RPMI7951 (cell line): ENCODE measurements at places on chromosomes 2 and 18.

- no peak for DNase-seq
Measured at GRCh38 chr2:134469516-134470115, 215.7 kb downstream of the MGAT5 start.

DNA sequence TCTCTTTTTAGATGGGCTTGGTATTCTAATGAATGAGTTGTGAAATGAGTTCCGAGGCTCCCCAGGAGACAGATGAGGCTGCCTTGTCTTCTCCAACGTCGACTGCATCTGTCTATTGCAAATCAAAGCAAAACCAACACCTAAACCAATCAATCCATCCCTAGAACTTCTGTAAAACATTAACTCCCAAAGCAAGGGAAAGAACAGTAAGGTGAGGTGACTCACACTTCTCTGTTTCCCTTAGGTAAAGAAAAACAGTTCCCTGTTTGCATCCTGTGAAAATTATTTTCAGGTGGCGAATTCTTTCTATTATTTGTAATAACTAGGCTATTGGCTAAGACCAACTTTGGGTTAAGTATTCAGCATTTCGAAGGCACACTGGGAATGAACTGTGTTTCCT lies 249.4 kb downstream of the EPHA4 start:
- DNase-seq: no peak

DNA sequence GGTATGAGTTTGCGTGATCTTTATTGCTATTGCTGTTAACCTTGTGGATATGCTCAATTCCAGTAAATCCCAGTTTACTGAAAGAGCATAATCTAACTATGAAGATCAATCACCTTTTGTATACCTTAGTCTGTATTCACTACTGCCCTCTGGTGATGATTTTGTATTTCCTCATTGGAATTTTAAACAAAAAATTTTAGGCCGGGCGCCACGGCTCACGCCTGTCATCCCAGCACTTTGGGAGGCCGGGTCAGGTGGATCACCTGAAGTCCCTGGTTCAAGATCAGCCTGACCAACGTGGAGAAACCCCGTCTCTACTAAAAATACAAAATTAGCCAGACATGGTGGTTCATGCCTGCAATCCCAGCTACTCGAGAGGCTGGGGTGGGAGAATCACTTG lies 5.1 kb downstream of the COMMD1 start:
- DNase-seq: no peak

GRCh38 chr2:39728941-39729351 lies 50.1 kb downstream of the THUMPD2 start:
- DNase-seq: peak; percentile 68

GRCh38 chr2:59947917-59948541 lies 605.4 kb downstream of the BCL11A start:
- no peak for DNase-seq

GRCh38 chr18:57806201-57806977 lies 3.3 kb upstream of the ATP8B1 start:
- DNase-seq: no peak

GRCh38 chr2:111703759-111704158 lies 180.2 kb downstream of the ANAPC1 start:
- peak; percentile 88 for DNase-seq

DNA sequence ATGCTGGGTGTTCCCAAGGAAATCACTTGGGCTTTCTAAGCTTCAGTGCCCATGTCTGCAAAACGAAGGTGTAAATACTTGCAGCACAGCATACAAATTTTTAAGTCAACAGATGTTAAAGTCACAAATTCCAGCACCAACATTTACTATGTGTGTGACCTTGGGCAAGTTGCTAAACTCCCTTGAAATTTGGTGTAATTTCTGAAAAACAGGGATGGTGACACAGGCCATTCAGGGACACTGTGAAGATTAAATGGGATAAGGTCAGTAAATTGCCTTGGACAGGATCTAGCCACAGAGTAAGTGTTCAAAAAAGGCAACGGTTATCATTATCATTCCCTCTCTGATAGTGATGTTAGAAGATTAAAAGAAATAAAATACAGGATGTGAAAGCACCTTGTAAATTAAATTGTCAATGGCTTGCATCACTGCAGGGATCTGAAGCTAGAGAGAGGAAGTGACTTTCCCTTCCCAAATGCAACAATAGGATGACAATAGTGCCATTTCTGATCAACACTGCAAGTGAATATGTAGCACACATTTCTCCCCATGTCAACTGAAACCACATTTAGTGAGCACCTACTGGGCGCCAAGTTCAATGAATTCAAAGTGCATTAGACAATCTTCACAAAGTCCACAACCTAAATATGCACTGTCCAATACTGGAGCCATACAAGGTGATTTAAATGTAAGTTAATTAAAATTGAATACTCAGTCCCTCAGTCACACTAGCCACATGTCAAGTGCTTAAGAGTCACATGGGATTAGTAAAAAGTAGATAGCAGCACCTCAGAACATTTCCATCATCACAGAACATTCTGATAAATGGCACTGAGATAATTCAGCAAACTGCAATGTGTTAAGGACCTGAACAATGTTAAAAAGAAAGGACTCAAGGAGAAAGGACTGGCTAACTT lies 81.2 kb downstream of the STK39 start:
- DNase-seq: no peak

DNA sequence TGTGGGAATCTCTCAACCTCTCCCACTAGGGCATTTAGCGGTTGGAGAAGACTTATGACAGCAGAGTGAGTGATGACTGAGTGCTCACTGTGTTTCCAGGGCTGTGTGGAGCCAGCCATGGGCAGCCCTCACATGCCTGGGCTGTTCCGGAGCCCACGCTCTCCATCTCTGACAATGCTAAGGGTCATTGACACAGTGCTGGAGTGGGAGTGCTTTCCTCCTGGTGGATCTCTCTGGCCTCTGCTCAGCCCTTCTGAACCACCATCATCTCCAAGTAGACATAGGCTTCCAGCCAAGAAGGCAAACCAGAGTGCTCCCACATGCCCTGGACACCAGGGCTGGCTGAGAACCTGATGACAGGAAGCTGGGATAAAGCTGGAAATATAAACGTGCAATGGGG lies 33.1 kb upstream of the TWIST2 start:
- DNase-seq: no peak

- DNase-seq: peak; percentile 32
Measured at GRCh38 chr2:98601532-98602132, 6.7 kb downstream of the COA5 start.

- no peak for DNase-seq
Measured at GRCh38 chr2:146532509-146533147, 1312.2 kb upstream of the ACVR2A start.

DNA sequence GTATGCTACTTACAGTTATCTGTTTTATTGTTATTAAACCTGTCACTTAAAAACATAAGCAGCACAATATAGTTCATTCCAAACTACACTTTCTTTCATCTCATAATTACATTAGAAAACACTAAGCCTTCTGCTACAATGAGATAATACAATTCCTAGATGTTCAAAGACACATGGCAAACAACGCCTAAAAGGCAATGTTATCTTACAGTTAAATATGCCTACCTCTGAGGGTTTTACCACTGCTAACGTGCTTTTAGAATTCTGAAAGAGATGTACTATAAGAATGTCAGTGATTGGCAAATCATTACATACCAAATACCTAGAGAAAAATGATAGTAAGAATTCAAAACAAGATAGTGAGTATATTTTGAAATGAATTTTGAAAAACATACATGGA lies 46.8 kb upstream of the SPOPL start:
- no peak for DNase-seq

DNA sequence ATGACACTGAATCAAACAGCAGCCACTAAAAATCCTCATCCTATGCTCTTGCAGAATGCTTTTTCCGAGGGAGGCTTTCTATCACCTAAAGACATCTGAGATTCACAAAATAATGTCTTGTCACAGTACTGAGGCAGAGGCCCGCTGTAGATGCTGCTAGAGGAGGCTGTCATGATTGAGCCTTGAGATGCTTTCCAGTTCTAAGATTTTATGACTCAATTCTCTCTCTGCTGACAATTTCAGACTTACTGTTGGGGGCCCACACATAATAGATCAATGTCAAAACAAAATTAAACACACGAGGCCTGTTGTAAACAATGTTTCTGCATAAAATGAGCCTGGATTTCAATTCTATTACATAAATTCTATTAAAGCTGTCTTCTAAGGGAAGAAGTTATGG lies 132.7 kb upstream of the ARL4C start:
- DNase-seq: no peak

DNA sequence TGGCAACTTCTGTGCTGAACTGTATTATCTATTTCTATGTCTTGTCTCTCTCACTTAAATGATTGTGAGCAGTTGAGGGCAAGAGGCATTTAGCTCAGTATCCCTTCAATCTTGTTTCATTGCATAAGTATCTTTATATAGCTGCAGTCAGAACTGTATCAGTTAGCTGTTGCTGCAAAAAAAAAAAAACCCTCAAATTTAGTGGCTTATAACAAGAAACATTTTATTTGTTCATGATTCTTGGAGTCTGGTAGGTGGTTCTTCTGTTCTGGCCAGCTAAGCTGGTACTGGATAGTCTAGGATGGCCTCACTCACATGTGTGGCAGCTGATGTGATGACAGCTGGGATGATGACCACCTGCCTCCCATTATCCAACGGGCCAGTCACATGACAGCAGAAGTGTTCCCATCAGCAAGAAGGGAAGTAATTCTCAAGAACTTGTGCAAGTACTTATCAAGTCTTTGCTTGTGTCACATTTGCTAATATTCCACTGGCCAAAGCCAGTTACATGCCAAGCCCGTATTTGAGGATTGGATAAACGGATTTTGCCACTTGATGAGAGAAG lies 67.8 kb downstream of the SLC4A3 start:
- DNase-seq: no peak

- no peak for DNase-seq
Measured at GRCh38 chr2:184859187-184859586, 260.9 kb downstream of the ZNF804A start.

- peak; percentile 52 for DNase-seq
Measured at GRCh38 chr2:222468346-222468745, 44.0 kb downstream of the SGPP2 start.

DNA sequence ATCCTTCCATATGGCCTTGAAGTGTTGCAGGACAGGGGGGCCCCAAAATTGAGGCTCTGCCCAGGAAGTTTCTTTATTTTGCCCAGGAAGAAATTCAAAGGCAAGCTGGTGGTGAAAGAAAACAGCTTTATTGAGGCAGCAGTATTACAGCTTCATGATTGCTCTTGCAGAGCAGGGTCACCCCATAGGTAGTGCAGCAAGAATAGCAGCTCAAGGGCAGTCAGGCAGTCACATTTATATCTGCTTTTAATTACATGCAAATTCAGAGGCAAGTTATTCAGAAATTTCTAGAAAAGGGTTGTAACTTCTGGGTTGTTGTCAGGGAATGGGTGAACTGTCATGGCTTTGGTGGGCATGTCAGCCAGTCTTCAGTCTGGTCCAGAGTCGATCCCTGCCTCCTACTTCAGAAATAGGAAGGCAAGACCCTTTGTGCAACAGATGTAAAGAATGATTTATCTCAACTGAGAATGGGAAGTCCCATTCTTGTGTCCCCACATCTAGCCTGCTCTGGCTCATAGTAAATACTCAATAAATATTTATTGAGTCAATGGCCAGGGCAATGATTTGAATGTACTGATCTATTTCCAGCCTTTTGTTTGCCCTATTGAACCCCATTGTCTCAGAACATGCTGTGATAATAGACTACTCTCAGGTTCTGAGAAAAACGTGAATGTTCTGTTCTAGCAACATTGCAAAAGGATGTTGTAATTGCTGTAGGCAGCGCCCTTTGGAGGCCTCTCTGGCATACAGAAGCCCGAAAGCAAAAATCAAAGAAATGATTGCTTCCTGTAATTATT lies 129.8 kb downstream of the MYO3B start:
- no peak for DNase-seq

- DNase-seq: no peak
Measured at GRCh38 chr2:240503375-240503774, 54.4 kb downstream of the ANKMY1 start.

GRCh38 chr18:52499644-52500043 lies 159.6 kb downstream of the DCC start:
- DNase-seq: no peak

DNA sequence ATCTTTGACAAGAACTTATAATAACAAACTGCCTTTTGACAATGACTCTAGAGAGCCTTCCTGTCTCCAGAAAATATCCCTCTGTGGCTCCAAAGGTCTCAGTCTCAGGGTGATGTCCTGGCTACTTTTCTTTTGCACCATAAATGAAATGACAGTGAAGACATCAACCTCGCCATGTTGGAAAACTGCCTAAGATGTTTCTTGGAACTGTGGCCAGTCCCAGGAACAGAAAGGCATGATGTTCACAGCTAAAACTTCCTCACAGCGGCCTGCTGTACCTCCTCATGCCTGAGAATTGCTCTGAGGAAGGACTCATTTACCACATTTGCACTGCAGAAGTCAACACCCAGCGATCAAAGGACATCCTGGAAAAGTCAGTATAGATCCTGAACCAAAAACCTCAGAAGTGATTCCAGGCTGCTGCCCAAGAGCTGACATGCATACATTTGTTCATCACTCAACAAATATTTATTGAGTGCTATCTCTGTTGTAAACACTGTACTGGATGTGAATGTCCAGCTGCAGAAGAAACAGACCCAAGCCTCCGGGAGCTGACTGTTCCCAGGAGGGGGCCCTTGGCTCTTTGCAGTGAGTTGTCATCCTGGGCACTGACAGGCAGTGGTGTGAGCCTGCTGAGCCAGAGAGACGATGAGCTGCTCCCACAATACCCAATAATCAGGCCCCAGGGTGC lies 64.3 kb upstream of the ACSL3 start:
- DNase-seq: no peak

- no peak for DNase-seq
Measured at GRCh38 chr2:191439481-191439880, 194.3 kb downstream of the MYO1B start.

DNA sequence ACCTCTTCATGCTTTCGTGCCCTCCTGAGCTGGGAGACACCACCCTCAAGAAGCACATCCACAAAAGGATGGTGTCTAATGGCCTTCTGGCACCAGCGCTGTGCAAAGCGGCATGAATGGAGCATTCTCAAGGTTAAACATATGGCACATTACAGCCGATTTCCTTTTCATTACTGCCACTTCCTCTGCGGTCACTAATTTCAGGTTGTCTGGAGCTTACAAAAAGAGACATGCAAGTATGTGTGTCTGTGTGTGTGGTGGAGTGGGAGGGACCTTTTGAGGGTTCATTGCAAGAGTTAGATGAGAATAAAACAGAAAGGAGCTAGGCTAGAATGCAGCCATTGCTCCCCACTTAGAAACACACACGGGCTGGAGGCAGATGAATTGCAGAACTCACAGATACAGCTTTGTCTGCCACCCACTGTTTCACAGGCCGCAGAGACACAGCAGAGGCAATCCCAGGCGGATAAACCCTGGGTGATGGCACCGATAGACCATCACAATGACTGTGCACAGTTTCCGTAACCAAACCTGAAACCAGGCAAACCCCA lies 76.0 kb downstream of the TGIF1 start:
- DNase-seq: peak; percentile 88

DNA sequence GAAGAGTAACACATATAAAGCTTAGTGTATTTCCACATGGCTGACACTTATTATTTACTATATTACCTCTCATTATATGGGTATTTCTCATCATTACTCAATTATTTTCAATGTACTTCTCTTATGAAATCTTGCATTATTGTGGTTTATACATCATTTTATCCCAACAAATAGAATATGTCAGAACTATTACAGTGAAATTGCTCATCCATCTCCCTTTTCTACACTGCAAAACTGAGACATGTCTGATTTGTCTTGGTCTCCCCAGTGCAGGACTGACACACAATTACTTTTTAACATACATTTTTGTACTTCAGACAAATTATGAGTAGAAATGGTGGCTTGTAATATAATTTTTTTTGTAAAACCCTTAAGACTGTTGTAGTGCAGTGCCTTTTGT lies 600.9 kb downstream of the PLCL1 start:
- no peak for DNase-seq

- DNase-seq: no peak
Measured at GRCh38 chr2:24711865-24712264, 81.3 kb downstream of the PTRHD1 start.

- DNase-seq: peak; percentile 84
Measured at GRCh38 chr2:224946895-224947294, 95.4 kb downstream of the DOCK10 start.
